NCI-H146 (cell line): ENCODE measurements at places on chromosomes 2 and 18.

- no peak for DNase-seq
These were observed 154.1 kb downstream of the EN1 start for GRCh38 chr2:118693287-118693822.

GRCh38 chr2:110854355-110855081, 122.1 kb downstream of the ACOXL start:
- peak; percentile 44 for DNase-seq

GRCh38 chr2:8086796-8087479, 594.9 kb upstream of the ID2 start:
- DNase-seq, result no peak

GRCh38 chr2:121866789-121867188, 111.3 kb downstream of the TSN start:
- DNase-seq, result no peak

DNA sequence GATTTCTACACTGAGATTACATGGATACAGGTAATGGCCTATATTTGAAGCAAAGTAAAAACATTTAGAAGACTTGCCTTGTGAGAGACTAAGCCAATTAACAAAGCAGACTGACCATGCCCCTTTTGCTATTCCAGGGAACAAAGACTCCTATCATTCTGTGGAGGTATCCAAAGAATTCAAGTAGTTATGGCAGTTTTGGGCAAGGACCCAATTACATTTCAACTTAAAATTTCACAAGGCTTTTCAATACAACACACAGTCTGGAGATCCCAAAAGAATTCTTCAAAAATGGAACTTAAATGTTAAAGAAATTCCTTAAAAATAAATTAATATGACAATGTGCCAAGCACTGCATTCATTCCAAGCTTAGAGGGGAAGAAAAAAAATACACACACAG, 109.2 kb upstream of the CHRNA1 start:
- DNase-seq, result no peak

DNA sequence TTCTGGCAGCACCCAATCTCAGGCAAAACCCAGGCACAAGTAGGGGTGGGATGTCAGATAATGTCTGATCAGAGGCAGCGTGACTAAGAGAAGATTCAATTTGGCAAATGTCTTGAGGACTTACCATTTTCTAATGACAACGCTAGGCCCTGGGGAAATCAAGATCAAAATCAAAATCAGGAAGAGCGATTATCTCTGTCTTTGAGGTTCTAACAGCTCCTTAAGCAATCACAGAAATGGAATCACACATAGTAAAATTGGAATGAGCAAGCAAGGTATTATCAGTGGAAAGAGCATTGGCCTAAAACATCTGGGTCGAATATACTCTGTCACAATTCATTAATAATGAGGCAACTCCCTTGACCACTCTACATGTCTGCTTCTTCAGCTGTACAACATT, 8.6 kb upstream of the SERPINB2 start:
- no peak for DNase-seq

DNA sequence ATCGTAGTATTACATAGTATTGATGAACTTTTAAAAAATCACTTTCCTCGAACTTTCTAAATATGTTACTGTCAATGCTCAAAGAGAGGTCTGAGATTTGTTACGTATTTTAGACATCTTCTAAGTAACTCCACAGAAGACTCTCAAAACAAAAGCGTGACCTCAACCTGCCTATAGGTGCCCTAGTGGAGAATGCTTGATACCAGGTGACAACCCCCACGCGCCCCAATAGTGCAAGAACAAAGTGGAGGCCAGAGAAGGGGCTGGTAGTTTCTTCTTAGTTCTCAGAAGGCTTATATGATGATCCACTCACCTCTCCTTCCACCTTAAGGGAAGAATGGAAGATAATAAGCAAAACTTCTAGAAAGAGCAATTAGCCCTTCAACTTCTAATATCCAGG, 102.6 kb downstream of the ANKRD44 start:
- no peak for DNase-seq

DNA sequence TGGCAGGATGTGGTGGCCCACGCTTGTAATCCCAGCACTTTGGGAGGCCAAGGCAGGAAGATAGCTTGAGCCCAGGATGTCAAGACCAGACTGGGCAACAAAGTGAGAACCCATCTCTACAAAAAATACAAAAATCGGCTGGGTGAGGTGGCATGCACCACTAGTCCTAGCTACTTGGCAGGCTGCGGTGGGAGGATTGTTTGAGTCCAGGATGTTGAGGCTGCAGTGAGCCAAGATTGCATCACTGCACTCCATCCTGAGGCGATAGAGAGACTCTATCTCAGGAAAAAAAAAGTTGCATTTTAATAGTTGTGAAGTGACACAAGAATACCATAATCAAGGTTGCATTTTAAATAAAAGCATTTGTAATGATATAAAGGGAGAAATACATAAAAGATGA, 124.1 kb upstream of the SLC38A11 start:
- no peak for DNase-seq

DNA sequence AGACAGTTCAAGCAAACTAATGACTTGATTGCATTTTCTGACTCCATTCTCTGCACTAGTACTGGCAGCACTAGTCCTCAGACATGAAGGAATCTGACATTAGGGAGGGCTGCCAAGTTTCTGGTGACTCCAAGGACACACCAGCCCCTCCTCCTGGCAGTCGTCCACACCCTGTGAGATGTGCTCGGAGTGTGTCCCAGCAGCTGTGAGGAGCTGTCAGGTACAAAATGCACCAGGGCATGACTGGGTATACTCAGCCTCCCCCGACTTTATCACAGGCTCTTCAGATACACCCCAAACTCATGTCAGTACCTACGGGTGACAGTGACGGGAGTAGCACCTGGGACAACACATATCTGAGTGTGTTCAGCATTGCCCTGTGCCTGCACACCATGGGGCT, 43.1 kb downstream of the EDAR start:
- no peak for DNase-seq

GRCh38 chr2:231707625-231707926, 749 bp upstream of the PTMA start:
- peak; percentile 65 for DNase-seq

GRCh38 chr18:47689371-47689770, 241.1 kb downstream of the SMAD2 start:
- no peak for DNase-seq

- DNase-seq, result peak; percentile 26
These were observed 118.7 kb downstream of the NUP35 start for GRCh38 chr2:183242937-183243336.

GRCh38 chr2:75565472-75566462, 5.0 kb upstream of the EVA1A start:
- DNase-seq, result peak; percentile 70

- no peak for DNase-seq
These were observed 84.3 kb downstream of the UXS1 start for GRCh38 chr2:106109675-106110424.

GRCh38 chr2:33134086-33134771, 187.5 kb downstream of the LTBP1 start:
- no peak for DNase-seq

- DNase-seq, result peak; percentile 83
These were observed 2.2 kb upstream of the NRP2 start for GRCh38 chr2:205680067-205680466.
